Natural killer cell (primary cell): ENCODE measurements at places on chromosomes 5 and 9.

GRCh38 chr5:3116366-3116765 lies 364.9 kb upstream of the IRX2 start:
- no peak for DNase-seq

DNA sequence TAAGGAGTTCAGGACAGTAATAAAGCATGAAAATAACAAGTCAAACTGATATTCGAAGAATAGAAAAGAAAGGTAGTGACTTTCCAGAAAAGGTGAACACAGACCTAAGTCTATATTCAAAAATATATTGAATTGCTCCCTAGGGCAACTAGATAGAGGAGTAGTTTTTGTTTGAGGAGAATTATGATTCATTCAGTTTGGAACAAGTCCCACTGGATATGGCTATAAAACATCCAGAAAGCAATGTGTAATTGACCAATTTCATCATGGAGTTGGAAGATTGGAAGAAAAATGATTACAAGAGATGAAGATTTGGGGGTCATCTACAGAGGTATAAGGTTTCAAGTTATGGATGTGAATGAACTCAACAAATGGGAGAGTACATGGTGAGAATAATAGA lies 117.5 kb upstream of the ZNF462 start:
- DNase-seq = no peak

GRCh38 chr9:93248386-93249040 lies 64.6 kb downstream of the WNK2 start:
- DNase-seq = no peak

- DNase-seq = peak; percentile 6
Measured at GRCh38 chr5:126917918-126918614, 112.3 kb downstream of the MARCHF3 start.

DNA sequence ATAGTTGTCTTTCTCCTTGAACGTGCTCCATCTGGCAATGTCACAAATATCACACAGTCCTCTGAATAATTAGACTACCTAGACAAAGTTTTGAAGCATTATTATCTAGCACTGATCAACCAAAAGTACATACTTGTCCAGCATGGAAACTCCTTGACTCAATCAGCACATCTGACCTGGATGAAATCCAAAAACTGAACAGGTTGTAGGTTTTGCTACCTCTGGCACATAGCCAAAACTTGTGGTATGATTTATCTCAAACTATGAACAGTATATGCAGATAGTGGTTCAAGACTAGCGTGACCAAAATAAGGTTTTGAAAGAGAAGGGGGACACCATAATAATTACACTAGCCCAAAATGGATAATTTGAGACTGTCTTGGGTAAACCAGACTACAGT lies 158.1 kb downstream of the ARRDC3 start:
- DNase-seq = no peak
